NCI-H526 treated with DMSO at 0.1 percent for 48 hours (cell line): ENCODE measurements at places on chromosomes 3 and 15.
A peak's percentile ranks its signal among the peaks of the same experiment; 100 is the strongest.

GRCh38 chr3:152516216-152516615 lies 247.5 kb downstream of the MBNL1 start:
- DNase-seq = no peak

- DNase-seq = no peak
Observed at GRCh38 chr15:93707751-93708150, 523.6 kb upstream of the MCTP2 start.

GRCh38 chr15:26864664-26865191 lies 2.1 kb upstream of the GABRA5 start:
- peak; percentile 12 for DNase-seq

- no peak for DNase-seq
Observed at GRCh38 chr3:141477224-141477623, 9.6 kb upstream of the RASA2 start.

DNA sequence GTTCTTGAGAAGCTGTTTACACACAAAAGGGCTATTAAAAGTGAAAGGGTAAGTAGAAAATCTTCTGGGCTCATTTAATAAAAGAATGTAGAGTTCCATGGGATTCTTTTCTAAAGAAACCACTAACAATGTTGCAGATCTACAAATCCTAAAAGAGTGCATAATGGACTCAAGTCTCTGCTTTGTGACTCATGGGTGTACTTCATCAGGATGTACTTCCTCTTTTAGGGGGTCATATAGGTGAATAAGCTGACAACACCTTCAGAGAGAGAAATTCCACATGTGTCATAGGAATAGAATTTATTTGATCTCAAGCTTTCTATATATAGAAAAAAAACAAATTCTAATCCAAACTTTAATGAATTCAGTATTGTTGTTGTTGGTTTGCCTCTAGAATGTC lies 355.5 kb downstream of the TIGIT start:
- DNase-seq = no peak

DNA sequence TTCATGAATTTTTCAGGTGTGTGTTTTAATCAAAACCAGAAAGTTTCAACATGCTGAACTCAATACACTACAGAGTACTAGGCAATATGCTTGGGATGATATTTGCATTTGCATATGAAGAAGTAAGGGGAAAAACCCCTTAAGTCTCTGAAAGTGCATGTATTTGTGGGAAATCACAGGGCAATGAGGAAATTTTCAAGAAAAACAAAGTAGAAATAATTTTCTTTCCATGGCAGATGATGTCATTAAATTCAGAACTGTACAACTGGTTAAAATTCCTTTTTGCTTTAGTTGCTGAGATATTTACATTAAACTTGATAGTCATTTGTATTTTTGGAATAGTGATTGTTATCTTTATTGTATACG lies 294.0 kb upstream of the TBC1D5 start:
- DNase-seq = no peak

- no peak for DNase-seq
Observed at GRCh38 chr15:32123473-32123872, 93.2 kb downstream of the CHRNA7 start.

GRCh38 chr15:65529762-65530317 lies 423 bp upstream of the HACD3 start:
- DNase-seq = no peak

DNA sequence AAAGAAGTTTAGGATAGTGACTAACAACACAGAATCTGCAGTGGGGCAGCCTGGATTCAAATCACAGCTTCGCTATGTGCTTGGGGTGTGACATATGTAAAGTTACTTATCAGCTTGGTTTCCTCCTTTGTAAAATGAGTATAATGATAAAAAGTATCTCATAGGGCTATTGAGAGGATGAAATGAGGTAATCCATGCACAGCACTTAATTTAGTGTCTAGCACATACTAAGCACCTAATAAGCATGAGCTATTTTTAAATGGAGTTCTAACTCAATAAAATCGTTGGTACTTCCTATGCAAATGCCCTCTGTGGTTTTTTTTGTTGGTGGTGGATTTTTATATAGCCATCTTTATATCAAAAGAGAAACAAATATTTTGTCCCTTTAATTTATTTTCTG lies 503.8 kb downstream of the MECOM start:
- DNase-seq = no peak

GRCh38 chr3:194500198-194500597 lies 13.4 kb upstream of the ATP13A3 start:
- no peak for DNase-seq

- DNase-seq = no peak
Observed at GRCh38 chr15:58040150-58040549, 25.4 kb downstream of the ALDH1A2 start.

GRCh38 chr3:160977773-160978172 lies 127.4 kb downstream of the B3GALNT1 start:
- DNase-seq = no peak

DNA sequence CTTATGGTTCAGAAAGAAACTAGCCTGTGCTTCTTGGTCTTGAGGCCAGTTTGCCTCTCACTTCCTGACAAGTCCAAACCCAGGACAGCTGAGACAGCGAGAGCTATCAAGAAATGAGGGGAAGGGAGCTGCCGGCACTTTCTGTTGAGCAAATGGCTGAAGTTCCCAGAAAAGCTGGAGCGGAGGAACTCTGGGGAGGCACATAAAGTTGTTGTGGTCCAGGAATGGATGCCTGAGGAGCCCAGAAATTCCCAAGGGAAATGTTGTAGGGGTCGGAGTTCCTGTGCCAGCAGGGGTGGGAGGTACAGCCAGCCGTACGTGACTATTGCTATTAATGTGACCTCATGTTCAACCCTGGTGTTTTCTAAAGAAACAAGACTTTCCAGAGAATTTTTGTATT lies 98.8 kb upstream of the TNFAIP8L3 start:
- DNase-seq = no peak

DNA sequence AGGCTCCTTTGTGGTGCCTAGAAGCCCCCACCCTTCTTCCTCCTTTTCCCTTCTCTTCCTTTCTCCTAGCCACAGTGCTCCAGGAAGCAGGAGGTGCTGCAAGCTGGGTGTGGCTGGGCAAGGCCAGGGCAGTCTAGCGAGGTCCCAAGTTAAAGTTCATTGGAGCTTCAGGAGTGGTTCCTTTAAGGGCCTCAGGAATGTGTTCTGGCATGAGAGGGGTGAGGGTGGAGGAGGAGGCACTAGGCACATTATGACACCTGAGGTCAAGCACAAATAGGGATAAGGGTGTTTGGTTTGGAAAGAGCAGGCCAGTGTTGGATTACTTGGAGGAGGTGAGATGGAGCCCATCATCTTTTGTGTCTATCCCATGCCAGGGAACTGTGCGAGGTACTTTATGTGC lies 258.7 kb downstream of the TLE3 start:
- no peak for DNase-seq

DNA sequence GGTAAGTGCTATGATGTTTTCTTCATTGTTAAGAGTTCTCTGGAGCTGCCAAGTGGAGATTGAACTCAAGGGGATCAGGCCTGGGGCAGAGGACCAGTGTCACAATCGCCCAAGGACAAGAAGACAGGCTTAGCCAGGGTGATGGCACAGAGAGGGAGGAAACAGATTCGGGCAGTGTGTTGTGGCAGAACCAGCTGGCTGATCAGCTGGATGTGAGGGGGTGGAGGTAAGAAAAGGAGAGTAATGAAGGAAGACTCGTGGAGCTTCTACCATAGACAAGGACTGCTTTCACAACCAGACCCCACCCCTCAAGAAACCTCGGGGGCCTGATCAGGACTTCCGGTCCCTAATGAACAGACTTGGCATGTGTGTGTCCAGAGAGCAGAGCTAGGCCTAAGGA lies 60.9 kb upstream of the LINGO1 start:
- DNase-seq = no peak

DNA sequence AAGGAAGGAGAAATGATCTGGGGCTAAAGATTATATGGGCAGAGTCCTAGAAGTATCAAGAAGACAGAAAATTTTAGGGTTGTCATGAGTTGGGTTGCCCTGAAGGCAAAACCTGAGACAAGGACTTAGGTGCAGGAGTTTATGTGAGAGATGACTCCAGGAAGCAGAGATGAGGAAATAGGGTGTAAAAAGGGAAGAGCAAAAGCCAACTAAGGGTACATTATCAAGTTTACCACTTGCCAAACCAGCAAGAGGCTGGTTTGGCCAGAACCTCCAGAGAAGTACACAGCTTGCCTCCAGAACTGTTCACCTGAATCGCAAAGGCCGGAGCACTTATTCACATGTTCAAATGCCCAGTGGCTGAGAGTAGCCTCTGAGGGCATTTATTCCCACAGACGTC lies 116.7 kb downstream of the FHIT start:
- DNase-seq = no peak
